ENCODE measurements at places on chromosomes 2 and 18. TPM values are rescaled to one million over a fixed set of nuclear protein-coding genes. Genes with fewer than 3 reads are reported as not detected.
A peak's percentile ranks its signal among the peaks of the same experiment; 100 is the strongest.

- peaks cover 9% of the 10 kb centered on the region for H3K4me1 ChIP-seq
- no peak overlapping the region for H3K27ac ChIP-seq
- no peaks in the 10 kb centered on the region for H3K27me3 ChIP-seq
- no peak overlapping the region for H3K4me3 ChIP-seq
- DNase-seq: no peak
These were observed 9.4 kb downstream of the NEU4 start for GRCh38 chr2:241818229-241818942.

GRCh38 chr2:141038341-141038740 lies 1092.5 kb downstream of the LRP1B start:
- H3K4me1 ChIP-seq: no peaks in the 10 kb centered on the region
- no peak for DNase-seq
- H3K27me3 ChIP-seq: no peaks in the 10 kb centered on the region
- H3K36me3 ChIP-seq: no peaks in the 10 kb centered on the region
- H3K27ac ChIP-seq: no peak overlapping the region
- no peak overlapping the region for H3K4me3 ChIP-seq

The ONECUT2 gene
- 0.10 TPM for polyA plus RNA-seq

- H3K27me3 ChIP-seq: no peaks in the 10 kb centered on the region
- no peak overlapping the region for H3K27ac ChIP-seq
- H3K4me3 ChIP-seq: no peak overlapping the region
- peaks cover 7% of the 10 kb centered on the region for H3K4me1 ChIP-seq
These were observed 109.8 kb downstream of the PARD3B start for GRCh38 chr2:204655101-204655500.

DNA sequence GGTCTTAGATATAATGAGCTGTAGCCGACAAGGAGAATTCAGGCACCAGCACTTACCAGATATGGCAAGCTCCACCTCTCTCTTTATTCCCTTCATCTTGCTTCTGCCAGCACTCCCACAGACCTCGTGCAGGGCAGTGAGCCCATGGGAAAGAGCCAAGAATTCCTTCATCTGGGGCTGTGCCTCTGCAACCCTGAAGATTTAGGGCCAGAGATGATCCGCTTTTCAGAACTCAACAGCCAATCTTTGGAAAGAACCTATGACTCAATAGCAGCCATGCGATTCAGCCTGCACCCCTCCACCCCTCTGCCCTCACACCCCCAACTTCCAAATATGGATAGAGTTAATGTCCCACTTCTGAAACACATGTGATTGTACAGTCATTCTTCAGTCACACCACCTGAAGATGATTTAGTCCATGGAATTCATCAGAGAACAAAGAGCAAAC lies 533.7 kb upstream of the TNP1 start:
- no peaks in the 10 kb centered on the region for H3K36me3 ChIP-seq
- no peaks in the 10 kb centered on the region for H3K27me3 ChIP-seq
- no peak overlapping the region for H3K4me3 ChIP-seq
- H3K4me1 ChIP-seq: no peaks in the 10 kb centered on the region
- DNase-seq: peak; percentile 72

DNA sequence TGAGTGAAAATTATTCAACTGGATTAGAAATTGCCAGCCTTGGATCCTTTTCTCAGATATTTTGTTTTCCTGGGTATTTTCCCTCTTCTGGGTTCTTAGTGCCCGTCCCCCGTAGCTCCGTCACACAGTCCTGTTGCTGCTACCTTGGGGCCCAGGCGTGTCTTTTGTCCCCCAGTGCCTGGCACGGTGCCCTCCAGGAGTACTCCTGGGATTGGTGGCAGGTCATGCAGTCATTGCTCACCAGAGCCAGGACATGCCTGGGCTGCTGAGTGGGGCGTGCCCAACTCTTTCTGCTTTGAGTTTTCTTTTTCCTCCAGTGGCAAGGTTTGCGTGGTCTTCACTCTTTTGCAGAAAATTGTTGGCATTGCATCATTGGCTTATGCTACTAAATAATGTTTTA lies 275.2 kb downstream of the AGAP1 start:
- H3K4me3 ChIP-seq: no peak overlapping the region
- DNase-seq: no peak
- H3K27ac ChIP-seq: no peak overlapping the region
- H3K27me3 ChIP-seq: no peaks in the 10 kb centered on the region

- no peak for DNase-seq
- H3K4me1 ChIP-seq: no peaks in the 10 kb centered on the region
- H3K27ac ChIP-seq: no peak overlapping the region
- peaks cover under 1% of the 10 kb centered on the region for H3K27me3 ChIP-seq
- no peak overlapping the region for H3K4me3 ChIP-seq
These were observed 105.9 kb upstream of the TGFA start for GRCh38 chr2:70659551-70659950.

The LINC00305 gene
- polyA plus RNA-seq: 0.15 TPM

- H3K4me3 ChIP-seq: no peak overlapping the region
- DNase-seq: no peak
- H3K36me3 ChIP-seq: no peaks in the 10 kb centered on the region
- no peaks in the 10 kb centered on the region for H3K4me1 ChIP-seq
These were observed 1280.5 kb upstream of the CDH2 start for GRCh38 chr18:29457316-29457889.

The LIPG gene
- 8.8 TPM for polyA plus RNA-seq

The PFN4 gene
- polyA plus RNA-seq: 3.9 TPM

- no peaks in the 10 kb centered on the region for H3K36me3 ChIP-seq
- no peaks in the 10 kb centered on the region for H3K27me3 ChIP-seq
- no peak overlapping the region for H3K27ac ChIP-seq
- no peaks in the 10 kb centered on the region for H3K4me1 ChIP-seq
- no peak for DNase-seq
These were observed 276.8 kb downstream of the RIT2 start for GRCh38 chr18:42838546-42839145.

The COL4A3 gene
- polyA plus RNA-seq: 4.3 TPM

The SF3B6 gene
- 126 TPM for polyA plus RNA-seq

DNA sequence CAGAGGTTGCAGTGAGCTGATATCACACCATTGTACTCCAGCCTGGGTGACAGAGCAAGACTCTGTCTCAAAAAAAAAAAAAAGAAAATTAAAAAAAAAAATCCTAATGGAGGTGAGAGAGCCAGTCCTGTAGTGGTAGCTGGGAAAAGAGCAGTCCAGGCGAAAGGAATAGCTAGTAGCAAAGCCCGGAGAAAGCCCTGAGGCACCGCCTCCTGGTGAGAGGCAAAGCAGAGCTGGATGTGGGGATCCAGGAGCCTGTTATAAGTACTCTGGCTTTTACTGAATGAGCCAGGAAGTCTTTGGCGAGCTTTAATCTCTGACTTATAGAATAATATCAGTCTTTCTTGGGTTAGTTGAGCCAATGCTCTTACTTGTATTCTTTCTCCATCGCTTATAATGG lies 6.6 kb upstream of the KLHL23 start:
- H3K4me1 ChIP-seq: no peaks in the 10 kb centered on the region
- no peak overlapping the region for H3K4me3 ChIP-seq
- DNase-seq: no peak
- H3K27ac ChIP-seq: no peak overlapping the region
- no peaks in the 10 kb centered on the region for H3K36me3 ChIP-seq
- H3K27me3 ChIP-seq: no peaks in the 10 kb centered on the region
